ENCODE measurements at places on chromosomes 5 and 9. TPM values are rescaled to one million over a fixed set of nuclear protein-coding genes. Genes with fewer than 3 reads are reported as not detected.

PCDHB10 gene
- 1.9 TPM for total RNA-seq

DNA sequence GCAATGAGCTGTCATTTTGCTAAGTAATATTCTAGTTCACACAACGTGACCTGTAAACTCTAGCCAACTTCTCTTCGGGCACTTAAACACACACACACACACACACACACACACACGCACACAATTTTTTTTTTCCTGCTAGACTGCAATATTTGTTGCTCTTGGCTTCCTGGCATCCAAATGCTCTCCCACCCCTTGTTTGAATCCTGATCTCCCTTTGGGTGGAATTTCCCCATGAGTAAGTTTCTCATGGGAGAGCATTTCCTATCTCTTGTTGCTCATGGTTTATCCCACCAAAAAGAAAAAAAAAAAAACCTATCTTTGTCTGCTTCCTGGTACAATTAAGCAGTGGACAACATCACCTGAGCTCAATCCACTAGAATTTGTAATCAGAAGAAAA is 54.7 kb upstream of the TSLP start:
- no peak for DNase-seq

MAPK9 gene
- total RNA-seq, result 43.7 TPM

SNX30 gene
- total RNA-seq, result 12.2 TPM

- DNase-seq, result no peak
Observed at GRCh38 chr9:114226246-114227055, 71.1 kb downstream of the COL27A1 start.

- DNase-seq, result no peak
Observed at GRCh38 chr9:135007601-135008000, 79.9 kb upstream of the OLFM1 start.

DNA sequence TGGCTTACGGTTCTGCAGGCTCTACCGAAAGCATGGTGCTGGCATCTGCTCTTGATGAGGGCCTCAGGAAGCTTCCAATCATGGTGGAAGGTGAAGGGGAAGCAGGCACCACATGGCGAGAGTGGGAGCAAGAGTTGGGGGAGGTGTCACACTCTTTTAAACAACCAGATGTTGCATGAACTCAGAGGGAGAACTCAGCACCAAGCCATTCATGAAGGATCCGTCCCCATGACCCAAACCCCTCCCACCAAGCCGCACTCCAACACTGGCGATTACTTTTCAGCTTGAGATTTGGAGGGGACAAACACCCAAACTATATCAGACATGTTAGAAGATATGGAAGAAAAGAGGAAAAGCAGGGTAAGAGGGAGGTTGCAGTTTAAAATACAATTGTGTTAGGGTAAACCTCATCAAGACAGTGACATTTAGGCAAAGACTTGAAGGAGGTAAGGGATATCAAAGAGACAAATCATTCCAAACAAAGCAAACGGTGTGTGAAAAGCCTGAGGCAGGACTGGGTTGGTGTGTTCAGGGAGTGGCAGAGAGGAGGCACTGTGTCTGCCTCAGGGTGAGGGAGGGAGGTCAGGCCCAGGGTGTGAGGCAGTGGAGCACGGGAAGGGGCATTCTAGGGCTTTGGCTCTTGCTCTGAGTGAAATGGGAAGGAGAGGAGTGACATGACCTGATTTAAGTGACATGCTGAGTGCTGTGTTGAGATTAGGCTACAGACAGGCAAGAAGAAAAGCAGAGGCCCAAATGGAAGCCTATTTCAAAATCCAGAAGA is 80.9 kb downstream of the SREK1 start:
- DNase-seq, result no peak

C6 gene
- not detected for total RNA-seq

WNT8A gene
- total RNA-seq, result 0.27 TPM

GRCh38 chr5:33738967-33739366 is 152.8 kb downstream of the ADAMTS12 start:
- DNase-seq, result no peak

SLC23A1 gene
- not detected for total RNA-seq

NUTM2F gene
- not detected for total RNA-seq

DNA sequence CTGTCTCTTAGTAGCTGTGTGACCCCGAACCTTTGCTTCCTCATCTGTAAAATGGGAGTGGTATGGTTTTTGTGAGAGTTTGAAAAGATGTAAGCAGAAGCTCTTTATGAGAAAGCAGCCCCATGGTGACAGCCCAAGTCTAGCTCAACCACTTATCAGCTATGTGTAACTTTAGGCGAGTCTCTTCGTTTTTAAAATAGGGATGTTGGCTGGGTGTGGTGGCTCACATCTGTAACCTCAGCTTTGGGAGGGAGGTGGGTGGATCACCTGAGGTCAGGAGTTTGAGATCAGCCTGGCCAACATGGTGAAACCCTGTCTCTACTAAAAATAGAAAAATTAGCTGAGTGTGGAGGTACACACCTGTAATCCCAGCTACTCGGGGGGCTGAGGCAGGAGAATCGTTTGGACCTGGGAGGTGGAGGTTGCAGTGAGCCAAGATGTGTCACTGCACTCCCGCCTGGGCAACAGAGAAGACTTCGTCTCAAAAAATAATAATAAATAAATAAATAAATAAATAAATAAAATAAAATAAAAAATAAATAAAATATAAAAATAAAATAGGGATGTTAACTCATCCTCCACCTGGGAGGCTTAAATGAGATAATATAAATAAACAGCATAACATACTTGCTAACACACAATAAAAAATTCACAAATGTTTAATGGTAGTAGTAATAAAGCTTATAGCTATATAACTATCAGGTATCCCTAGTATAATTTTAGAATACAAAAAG is 71.7 kb downstream of the APBA1 start:
- DNase-seq, result no peak
